ENCODE measurements at places on chromosomes 1 and 21.

DNA sequence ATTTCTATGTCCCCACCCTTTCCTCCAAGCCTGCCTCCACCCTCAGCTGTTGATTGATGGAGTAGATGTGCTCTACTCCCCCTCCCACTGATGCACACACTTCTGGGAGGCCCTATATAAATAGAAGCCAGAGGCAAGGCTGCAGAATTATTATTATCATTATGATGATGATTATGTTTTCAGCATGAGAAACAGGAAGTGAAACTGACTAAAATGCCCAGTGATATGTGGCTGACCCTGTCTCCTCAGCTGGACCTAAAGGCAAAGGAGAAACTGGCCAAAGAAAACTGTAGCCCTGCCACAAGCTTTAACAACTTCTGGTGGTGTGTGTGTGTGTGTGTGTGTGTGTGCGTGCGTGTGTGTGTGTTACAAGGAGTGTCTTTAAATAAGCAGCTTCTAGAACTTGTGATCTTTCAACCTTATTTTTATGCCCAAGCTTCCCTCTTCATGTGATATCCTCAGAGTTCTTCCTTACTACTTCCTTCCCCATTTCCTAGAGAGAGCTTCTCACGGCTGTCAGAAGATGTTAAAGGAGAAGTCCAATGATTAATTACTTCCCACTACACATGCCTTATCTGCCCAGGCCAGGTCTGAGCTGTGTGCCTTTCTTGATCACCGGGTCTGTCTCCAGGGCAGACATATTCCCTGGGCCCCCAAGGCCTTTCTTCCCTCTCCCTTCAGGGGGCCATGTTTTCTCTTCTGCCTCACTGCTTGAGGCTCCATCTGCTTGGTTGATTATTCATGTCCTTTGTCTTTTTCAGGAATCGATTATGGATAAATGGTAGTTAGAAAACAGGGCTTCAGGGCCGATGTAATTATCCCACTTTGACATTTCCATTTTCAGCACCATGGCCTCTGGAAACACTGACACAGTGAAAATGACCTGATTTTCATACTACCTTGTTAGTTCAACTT is 11.6 kb upstream of the MAPKAPK2 start:
- DNase-seq: no peak

DNA sequence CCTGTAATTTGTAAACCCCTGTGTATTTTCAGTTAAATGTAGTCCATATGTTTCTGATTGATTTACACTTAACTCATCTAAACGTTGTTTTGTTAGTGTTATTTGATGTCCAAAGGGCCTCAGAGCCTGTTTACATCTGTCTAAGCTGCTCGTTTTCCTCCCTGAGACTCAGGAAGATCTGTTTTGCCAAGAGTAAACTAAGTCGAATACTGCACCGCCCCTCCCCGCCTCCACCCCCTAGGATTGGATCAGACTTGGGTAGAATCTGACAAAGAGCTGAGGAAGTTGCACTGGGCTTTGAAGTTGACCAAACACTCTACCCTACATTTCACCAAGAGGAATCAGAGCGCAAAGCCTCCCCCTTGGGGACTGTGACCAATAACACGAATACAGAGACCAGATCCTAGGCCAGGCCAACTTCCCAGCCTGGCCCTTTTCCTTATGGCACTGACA is 206.9 kb upstream of the LMO4 start:
- no peak for DNase-seq

- peak; percentile 16 for DNase-seq
Measured at GRCh38 chr1:67590329-67590728, 94.7 kb upstream of the GADD45A start.

GRCh38 chr1:53293123-53293522 is 34.7 kb downstream of the LRP8 start:
- DNase-seq: no peak

- no peak for DNase-seq
Measured at GRCh38 chr1:237353918-237354317, 311.9 kb downstream of the RYR2 start.

GRCh38 chr1:41427122-41427913 is 57.2 kb downstream of the EDN2 start:
- DNase-seq: no peak

DNA sequence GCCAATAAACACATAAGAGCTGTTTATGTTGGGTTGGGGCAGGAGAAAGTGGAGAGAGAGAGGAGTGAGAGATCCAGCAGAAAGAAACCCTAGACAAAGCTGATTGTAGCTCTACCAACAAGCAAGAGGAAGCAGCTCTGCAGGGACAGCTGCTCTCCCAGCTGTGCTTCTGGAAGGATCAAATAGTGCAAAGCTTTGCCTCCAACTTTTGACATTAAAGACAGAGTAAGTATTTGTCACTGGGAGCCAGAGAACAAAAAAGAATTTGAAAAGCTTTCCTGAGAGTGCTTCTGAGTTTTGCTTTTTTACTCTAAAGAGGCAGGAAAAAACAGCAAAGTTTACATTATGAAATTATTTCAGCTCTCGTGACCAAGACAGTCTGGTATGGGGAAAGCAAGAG is 28.5 kb upstream of the C1orf198 start:
- DNase-seq: no peak

- DNase-seq: no peak
Measured at GRCh38 chr21:37184784-37185593, 82.1 kb downstream of the VPS26C start.

DNA sequence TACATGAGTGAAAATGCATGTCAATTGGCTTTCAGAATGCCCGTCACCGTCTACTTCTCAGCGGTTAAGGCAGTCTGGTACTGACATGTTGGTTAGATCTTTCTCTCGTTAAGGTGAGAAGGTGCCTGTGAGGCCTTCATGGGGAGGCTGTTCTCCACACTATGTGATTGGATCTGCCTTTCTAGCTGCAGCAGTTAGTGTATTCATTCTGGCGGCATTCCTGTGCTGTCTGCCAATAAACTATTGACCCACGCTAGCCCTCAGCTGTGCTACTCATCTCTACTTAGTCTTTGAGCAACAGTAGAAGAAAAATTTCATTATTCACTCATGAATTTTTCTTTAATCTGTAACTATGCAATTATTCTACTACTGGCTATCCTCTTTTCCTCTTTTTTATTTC is 32.0 kb downstream of the CCSAP start:
- no peak for DNase-seq

GRCh38 chr1:175935566-175936115 is 192.2 kb upstream of the TNR start:
- peak; percentile 54 for DNase-seq

DNA sequence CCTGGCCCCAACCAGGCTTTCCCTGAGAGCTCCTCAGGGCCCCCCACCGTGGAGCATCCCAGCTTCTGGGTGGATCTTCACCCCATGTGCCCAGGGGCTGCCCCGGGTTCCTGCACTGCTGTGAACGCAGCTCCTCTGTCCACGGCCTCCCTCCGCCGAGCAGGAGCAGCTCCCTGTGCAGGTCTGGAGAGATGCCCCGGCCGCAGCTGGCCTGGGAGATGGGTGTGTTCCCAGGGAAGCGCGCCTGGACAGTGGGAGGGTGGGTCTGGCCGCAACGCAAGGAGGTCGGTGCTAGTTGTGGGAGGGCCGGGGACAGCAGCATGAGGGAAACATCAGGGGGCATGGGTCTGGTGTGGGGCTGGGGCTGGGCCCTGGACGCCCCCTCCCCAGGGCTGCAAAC is 71.3 kb downstream of the MORN1 start:
- DNase-seq: no peak

GRCh38 chr1:165328136-165328535 is 28.4 kb downstream of the LMX1A start:
- DNase-seq: no peak

DNA sequence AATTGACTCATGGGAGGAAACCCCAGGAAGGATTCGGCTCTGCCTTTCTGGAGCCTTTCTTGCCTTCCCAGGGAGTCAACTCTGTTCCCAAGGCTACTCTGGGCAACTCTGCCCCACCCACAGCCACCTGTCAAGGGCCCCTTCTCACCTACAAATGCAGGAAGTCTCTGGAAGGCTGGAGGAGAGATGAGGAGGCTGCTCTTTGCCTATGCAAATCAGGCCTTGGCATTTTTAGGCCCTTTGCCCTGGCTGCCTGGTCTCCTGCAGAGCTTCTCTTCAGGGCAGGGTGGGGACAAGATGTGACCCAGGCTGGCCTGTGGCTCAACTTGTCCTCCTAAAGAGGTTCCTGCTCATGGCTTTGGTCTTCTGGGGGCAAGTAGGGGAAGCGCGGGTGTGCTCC is 5.4 kb downstream of the SLC6A9 start:
- no peak for DNase-seq

DNA sequence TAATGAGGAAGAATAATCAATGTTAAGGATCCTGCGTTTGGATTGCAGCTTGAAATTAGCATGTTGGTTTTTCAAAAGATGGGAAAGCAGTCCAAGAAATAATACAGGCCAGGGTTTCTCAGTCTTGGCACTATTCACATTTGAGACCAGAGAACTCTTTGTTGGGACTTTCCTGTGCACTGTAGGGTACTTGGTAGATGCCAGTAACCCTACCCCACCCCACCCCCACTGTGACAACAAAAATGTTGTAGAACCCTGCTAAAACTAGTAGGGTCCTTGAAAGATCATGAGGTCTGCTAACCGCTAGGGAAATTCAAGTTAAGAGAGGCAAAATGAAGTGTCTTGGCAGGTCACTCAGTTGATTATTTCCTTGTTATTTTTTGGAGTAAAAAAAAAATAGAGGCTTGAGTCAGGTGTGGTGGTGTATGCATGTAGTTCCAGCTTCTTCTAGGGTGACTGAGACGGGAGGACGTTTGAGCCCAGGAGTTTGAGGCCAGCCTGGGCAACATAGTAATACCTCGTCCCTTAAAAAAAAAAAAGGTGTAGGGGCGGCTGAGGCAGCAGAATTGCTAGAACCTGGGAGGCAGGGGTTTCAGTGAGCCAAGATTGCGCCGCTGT is 53.3 kb downstream of the SPEN start:
- DNase-seq: no peak

- no peak for DNase-seq
Measured at GRCh38 chr1:111734426-111734825, 4.8 kb downstream of the INKA2 start.

DNA sequence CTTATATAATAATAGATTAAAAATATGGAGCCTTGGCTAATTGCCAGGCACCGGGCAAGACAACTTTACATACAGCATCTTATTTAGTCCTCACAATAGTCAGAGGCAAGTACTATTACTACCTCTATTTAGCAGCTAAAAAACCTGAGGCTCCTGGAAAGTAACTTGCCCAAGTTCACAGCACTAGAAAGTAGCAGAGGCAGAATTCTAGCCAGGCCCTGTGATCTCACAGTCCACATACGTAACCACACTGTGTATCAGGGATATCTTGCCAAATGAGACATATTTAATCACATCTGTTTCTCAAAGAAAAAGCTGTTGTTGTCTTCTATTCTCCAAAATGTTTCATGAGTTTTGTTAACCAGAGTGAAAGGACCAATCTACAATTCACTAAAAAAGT is 378.5 kb downstream of the PLPP3 start:
- DNase-seq: no peak

GRCh38 chr1:216721863-216722262 is 1.4 kb downstream of the ESRRG start:
- no peak for DNase-seq

- no peak for DNase-seq
Measured at GRCh38 chr1:197355248-197355995, 87.4 kb downstream of the CRB1 start.

Measured in SJSA1 (cell line).